NCI-H1694 (cell line): ENCODE measurements at places on chromosomes 16 and 17.

- no peak for DNase-seq
Measured at GRCh38 chr17:77086433-77087010, 54.2 kb upstream of the SEC14L1 start.

DNA sequence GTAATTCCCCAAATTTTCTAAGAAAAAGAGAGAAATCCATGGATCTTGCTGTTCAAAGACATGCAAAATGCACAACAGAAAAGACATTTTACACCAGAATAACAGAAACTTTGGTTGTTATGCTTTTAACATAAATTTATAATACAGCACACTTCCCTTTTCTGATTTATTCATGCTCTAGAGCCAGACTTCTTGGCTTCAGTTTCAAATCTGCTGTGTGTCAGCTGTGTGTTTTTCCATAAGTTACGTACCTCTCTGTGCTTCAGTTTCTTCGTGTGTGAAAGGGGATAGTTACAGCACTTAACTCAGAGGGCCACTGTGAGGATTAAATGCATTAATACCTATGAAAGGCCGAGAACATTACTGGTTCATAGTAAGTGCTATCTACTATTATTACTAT lies 6.8 kb upstream of the CCL3L1 start:
- DNase-seq: no peak

DNA sequence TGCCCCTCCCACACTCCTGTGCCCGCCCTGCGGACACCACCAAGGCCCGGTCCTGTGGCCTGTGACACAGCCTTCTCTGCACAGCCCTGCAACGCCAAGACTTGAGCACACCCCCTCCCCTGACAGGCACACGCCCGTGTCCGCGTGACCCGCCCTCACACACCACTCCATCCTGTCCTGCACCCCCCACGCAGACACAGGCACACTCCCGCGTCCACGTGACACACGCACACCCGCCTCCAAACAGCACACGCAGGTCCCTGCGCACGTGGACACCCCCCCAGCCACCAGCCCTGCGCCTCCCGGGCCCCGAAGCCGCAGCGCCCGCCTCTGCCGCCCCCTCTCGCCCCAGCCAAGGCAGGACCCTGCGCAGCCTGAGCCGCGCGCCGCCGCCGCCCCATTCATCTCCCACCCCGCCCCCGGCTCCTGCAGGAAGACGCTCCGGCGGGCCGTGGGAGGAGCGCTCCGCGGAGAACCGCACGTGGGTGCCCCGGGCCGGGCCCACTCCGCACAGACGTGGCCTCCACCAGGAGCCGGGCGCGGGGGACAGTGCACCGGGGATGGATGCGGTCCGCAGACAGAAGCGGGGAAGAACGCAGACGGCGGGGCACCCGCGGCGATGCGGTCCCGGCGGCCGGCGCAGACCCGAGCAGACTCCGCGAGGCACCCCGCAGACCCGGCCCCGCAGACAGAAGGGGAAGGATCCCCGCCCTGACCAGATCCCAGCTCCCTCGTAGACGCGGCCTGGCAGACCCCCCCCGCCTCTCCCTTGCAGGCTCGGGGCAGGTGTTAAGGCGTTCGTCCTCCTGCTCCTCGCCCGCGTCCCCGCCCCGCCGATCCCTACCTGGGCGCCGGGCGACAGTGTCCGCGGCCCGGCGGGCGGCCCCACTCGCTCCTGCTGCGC lies 506 bp downstream of the CAMKK1 start:
- DNase-seq: no peak

GRCh38 chr17:50144845-50145531 lies 5.5 kb downstream of the PPP1R9B start:
- DNase-seq: no peak

DNA sequence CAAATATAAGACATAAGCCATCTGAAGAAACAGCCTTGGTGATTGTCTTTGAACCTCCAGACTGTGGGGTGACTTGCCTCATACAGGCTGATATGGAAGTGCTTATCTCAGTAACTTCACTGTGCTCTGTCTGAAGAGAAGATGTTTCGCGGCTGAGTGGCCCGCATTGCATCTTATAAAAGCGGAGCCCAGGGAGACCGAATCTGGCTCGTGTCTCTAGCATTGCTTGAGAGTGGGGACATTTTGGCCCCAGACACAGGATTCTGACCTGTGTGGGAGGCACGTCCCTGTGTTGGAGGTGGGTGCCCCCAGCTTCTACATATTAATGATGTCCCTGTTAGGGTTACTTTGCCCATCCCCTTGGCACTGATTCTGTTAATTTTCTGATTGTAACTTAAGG lies 66.4 kb downstream of the METRNL start:
- DNase-seq: no peak

GRCh38 chr16:49564496-49565229 lies 191.1 kb downstream of the C16orf78 start:
- DNase-seq: no peak
